Activated B cell treated with CpG ODN at 0.5 μM for 24 hours (primary cell): ENCODE measurements at places on chromosomes 3 and 15. TPM values are rescaled to one million over a fixed set of nuclear protein-coding genes. Genes with fewer than 3 reads are reported as not detected.

Gene LRRC3B
- not detected in 2 replicates for total RNA-seq

DNA sequence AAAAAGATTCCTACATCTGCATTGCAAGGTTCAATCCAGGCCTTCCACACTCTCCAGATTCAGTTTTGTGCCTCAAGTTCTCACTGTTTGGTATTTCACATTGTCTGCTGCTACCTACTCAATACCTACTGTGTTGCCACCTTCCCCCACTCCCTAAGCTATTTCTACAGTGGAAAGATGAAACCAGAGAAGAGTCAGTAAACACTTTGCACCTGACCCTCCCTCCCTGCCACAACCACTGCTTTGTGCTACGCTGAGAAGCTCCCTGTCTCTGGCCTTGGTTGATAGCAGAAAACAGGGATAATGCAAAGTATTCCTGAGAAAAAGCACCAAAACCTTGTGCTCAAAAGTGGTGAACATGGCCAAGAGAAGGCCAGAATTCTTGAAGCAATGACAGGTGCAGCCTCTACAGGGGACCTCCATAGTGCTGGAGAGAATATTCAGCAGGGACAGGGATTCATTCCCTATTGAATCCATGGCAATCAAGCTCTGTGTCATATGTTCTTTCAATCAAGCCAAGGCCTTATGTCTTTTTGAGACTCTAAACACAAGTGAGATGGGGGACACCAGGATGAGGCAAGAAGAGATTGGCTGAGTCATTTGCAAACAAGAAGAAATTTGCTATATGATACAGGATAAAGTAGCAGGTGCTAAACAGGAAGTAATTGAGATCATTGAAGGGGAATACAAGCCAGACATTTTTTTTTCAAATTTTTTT is 83.5 kb upstream of the LIPC start:
- no peak for DNase-seq

DNA sequence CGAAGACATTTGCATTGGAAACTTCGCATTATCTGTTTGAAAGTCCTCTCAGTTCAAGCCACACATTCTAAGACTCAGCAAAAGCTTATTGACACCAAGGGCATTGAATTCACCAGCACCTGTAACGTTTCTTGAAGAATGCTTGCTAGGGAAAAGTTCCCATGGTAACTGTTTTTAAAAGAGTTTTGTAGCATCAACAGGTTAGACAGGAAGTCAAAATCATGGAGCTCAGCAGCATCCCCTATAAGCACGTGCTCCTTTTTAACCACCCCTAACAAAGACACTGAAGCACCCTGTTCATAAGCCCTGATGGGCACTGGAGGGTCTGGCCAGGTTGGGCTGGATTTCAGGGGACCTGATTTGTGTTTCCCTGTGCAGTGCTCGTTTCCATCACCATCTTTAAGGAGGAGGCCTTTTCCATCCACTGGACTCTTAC is 229.7 kb upstream of the BHLHE40 start:
- no peak for DNase-seq

GRCh38 chr3:53170325-53171063 is 9.5 kb downstream of the PRKCD start:
- no peak for DNase-seq

DNA sequence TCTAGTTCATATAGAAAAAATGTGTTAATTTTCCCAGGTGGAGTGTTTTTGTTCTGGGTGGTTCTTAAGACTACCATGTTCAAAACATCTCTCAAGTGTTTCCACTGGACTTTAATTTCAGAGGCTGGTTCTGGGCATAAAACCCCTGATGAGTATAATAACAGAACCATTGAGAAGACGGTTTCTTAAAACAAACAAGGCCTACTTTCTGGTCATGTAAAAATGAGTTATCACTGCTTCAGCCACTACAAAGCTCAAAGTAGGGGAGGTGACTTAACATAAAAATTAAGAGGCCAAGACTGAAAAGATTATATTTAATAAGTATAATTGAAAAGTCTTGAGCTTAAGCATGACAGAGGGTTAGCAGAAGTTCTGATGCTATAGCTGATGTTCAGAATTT is 33.8 kb downstream of the RYR3 start:
- no peak for DNase-seq

- no peak for DNase-seq
These were observed 21.7 kb downstream of the SH3BP5 start for GRCh38 chr3:15310491-15311370.

Gene SEMA6D
- total RNA-seq = not detected in 2 replicates

GRCh38 chr15:48682942-48683651 is 37.6 kb upstream of the FBN1 start:
- no peak for DNase-seq

- DNase-seq = no peak
These were observed 89.3 kb downstream of the LRIG1 start for GRCh38 chr3:66411474-66411873.

Gene KBTBD13
- not detected in 2 replicates for total RNA-seq

DNA sequence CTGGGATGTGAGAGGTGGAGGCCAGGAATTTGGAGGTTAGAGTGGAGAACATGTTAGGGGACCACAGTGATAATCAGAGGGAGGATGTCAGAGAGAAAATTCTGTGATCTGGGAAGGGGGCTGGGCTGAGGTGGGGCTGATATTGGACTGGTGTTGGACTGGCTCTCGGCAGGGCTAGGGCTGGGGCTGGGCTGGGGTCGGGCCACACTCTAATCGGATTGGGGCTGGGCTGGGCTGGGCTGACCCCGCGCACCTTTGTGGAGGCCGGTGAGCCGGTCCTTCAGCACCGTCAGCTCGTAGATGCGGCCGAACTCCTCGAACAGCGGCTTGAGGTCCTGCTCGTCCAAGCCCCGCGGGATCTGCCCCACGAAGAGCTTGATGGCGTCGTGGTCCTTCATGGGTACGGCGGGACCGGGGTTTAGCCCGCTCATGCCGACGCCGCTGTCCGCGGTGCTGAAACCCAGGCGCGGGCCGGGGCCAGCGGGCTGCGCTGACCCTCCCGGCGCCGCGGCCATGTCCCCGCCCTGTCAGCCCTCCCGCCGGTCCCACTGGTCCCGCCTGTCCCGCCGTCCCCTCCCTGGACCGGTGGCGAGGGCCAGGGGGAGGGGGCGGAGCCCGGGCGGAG is 485 bp downstream of the CELF6 start:
- DNase-seq = peak; percentile 57

Gene SENP8
- 1.1 and 1.6 TPM in 2 replicates for total RNA-seq

DNA sequence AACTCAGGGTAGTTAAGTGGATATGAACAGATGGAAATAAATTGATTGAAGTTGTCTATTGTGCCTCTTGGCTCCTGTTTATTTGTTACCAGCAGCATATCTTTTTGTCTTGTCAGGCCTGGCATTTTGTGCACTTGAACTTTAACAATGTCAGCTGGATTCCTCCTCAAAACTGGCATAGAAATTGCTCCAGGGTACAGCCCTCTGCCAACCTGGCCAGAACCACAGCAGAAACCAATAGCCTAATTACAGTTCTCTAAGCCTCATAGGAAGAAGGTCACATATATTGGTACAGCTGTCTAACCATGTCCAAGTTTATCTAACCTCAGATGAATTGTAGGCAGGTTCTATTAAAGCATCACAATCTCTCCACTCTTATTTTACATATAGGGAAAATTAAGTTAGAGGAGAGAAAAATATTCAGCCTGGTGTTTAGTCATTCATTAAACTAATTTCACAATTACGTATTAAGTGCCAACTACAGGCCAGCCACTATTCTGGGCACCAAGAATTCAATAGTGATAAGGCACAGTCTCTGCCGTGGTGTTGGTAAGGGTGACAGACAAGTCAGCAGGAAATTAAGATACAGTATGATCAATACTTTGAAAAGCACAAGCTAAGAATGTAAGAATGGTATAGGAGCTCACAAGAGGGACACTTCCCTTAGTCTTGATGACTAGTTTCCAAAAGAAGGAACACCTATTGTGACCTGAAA is 452.9 kb upstream of the NECTIN3 start:
- DNase-seq = no peak

GRCh38 chr3:143851331-143852017 is 3.2 kb upstream of the SLC9A9 start:
- DNase-seq = no peak

Gene DUOX1
- total RNA-seq = 0.11 and 0.39 TPM in 2 replicates

- no peak for DNase-seq
These were observed 37.3 kb downstream of the EHHADH start for GRCh38 chr3:185216607-185216958.

- DNase-seq = no peak
These were observed 17.2 kb upstream of the TIMP4 start for GRCh38 chr3:12175844-12176453.

DNA sequence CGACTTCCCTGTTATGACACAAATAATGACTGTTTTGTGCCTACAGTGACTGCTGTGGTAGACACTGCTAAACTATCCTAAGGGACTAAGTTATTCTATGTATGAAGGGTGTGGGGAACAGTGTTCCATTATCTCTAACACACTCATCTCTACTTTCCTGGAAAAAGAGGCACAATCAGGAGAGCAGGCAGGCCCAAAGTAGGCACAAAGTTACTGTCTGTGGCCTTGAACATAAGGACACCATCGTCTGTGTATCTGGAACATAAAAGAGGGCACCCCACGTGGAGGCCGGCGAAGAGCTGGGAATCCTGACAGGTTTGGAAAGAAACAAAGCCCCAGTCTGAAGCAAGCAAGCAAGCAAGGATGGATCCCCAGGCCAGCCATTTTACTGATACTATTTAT is 1.5 kb downstream of the ABCC5 start:
- DNase-seq = no peak

Gene CAPN3
- 17.9 and 23.8 TPM in 2 replicates for total RNA-seq

DNA sequence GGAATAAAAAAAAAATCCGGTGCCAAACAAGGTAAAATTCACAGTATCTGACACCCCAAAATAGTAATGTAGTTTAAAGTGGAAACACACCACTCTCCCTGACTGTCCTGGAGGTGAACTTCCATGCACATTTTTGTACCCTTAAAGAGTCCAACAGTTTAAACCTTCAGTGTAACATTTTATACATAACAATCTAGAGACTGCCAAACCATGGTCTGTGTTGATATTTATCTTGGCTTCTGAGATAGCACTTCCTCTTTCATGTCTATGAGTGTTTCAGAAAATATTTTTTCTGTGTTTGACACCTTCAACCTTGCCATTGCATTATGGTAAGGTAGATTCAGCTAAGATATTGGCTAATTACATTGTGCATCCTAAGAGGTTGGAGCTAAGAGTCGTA is 13.9 kb downstream of the TMEM45A start:
- DNase-seq = no peak

Gene KBTBD8
- total RNA-seq = 45.4 and 53.3 TPM in 2 replicates

DNA sequence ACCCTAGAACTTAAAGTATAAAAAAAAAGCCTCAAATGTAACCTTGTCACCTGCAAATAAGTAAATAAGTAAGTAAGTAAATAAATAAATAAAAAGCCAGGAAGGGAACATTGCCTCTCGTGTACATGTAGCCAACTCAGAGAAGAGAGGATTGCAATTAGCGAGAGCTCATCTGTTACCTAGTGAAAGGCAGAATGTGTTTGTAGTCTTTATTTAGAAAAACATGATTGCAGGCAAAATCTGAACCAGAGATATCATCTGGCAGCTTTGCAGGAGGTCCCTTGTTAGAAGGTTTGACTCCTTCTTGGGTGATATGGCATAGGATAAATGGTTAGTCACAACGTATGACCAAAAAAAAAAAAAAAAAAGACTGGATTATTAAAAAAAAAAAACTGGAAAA is 71.6 kb upstream of the SYN2 start:
- DNase-seq = no peak

Gene ZKSCAN7
- total RNA-seq = 6.8 and 9.2 TPM in 2 replicates

Gene CYP8B1
- not detected in 2 replicates for total RNA-seq

DNA sequence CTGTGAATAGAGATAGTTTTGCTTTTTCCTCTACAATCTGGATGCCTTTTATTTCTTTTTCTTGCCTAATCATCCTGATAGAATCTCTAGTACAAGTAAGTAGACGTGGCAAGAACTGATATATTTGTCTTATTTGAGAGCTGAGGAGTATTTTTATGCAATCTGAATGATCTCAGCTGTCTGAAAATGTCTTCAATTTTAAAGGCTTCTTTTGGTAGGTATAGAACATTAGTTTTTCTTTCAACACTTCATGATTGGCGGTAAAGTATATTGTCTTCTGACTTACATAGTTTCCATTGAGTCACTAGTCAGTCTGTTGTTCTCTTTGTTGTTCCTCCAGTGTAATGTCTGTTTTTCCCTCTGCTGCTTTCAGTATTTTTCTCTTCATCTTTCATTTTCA is 31.3 kb downstream of the MGA start:
- no peak for DNase-seq

GRCh38 chr3:33054100-33055092 is 42.5 kb downstream of the GLB1 start:
- no peak for DNase-seq

DNA sequence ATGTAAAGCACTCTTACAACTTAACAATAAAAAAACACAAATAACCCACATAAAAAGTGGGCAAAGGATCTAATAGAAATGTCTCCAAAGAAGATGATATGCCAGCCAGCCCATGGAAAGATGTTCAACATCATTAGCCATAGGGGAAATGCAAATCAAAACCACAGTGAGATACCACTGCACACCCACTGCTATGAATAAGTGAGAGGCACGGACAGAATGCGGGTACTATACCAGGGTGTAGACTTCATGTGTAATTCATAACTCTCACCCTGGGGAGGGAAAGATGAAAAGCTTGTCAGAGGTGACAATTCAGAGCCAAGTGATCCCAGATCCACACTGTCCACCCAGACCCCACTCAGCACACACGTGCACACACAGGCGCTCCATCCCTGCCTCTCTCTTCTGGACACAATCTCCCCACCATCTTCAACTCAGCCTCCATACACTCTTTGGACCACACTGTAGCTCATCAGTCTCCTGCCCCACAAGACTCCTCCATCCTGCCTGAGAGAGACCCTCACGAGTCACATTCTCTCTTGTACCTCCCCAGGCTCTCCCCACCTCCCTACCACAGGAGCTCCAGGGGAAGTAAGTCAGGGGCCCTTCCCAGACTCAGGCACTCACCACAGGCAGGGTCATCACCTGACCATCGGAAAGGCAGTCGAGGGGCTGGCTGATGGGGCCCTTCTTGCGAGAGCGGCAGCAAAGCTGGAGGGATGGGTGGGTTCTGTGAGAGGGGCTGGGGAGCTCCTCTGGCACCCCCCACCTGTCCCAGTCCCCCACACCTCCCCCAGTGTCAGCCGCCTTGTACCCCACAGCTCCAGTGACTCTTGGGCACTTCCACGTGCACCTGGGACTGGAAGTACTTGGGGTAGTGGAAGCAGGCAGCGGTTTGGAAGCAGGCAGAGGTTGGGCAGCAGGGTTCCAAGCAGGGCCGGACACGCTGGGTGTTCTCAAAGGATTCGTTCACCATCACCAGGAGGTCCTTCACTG is 21.3 kb downstream of the PLA2G4E start:
- no peak for DNase-seq

DNA sequence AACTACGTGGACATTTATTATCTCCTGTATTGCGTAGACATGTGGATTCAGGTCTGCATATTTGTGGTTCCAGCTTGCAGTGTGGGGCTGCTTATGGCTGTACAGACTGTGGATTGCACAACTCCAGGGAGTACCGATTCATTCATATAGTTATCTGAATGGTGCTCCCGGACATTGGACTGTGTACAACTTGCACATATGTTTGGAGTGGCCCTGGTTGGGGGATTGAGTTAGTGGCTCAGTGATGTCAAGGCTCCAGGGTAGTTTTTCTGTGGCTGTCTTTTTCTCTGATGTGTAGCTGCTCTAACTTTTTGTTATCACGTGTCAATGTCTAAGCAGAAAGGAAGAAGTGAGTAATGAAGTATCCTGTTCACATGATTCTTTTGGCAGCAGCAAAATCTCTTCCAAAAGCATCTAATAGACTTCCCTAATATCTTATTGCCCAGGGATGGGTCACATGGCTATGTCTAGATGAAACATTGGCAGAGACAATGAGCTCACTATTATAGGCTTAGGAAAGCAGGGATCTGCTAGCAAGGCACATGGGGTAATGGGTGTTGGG is 15.8 kb downstream of the ST3GAL6 start:
- no peak for DNase-seq
